Neural progenitor cell (in vitro differentiated cells): ENCODE measurements at places on chromosomes 6 and 20.

GRCh38 chr6:136471372-136471771 is 78.8 kb downstream of the MAP7 start:
- peak; percentile 18 for DNase-seq

- peak; percentile 49 for DNase-seq
Observed at GRCh38 chr6:11043378-11043960, 636 bp downstream of the ELOVL2 start.

GRCh38 chr6:159126590-159126989 is 42.6 kb upstream of the FNDC1 start:
- no peak for DNase-seq

GRCh38 chr6:148440877-148441453 is 98.3 kb downstream of the SASH1 start:
- DNase-seq = peak; percentile 60

GRCh38 chr6:7578516-7578915 is 11.5 kb upstream of the SNRNP48 start:
- no peak for DNase-seq
